Sciatic nerve (tissue), 2 donors: ENCODE measurements at places on chromosomes 7 and 10.
A peak's percentile ranks its signal among the peaks of the same experiment; 100 is the strongest.

GRCh38 chr10:114552050-114552449 is 106.0 kb downstream of the ABLIM1 start:
- no peak for DNase-seq

DNA sequence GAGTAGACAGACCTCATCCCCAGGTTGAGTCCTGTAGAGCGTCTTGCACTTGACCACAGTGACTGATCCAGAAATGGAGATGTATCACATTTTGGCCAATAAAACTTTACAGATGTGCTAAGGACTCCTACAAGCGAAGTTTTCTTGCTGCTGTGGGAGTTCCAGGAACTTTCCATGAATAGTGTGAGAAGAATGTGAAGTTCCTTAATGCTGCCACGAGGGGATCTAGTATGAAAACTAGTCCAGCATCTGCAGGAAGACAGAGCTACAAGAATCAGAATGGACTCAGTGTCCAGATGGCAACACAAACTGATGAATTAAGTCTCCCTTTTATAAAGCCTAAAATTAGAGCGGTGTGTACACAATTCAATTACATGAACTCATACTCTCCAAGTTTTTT is 14.8 kb upstream of the LSM8 start:
- no peak for DNase-seq

GRCh38 chr7:80942261-80943041 is 23.6 kb upstream of the SEMA3C start:
- peak; percentile 65 for DNase-seq

- no peak for DNase-seq
Measured at GRCh38 chr7:20301311-20301939, 29.3 kb upstream of the ITGB8 start.

DNA sequence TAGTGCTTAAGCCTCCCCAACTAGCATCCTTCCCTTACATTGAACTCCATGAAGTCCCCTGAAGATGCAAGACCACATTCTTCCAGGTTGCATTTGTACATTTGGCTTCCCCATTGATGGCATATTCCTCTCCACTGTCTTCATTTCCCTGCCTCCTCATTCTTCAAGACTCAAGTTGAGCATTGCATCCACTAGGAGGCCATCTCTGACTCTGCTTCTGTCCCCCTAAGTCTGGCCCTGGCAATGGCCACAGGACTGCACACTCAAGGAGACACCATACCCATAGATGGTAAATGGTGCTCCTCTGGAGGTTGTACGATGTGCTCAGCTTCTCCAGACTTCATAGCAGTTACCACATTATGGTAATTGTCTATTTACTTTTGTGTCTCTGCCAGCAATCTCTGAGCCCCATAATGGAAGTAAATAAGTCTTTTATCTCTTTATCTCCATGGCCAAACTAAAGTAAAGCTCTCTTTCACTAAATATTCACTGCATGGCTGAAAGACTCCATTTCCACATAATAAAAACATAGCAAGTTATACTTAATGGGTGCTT is 112.6 kb downstream of the PTPRZ1 start:
- no peak for DNase-seq

DNA sequence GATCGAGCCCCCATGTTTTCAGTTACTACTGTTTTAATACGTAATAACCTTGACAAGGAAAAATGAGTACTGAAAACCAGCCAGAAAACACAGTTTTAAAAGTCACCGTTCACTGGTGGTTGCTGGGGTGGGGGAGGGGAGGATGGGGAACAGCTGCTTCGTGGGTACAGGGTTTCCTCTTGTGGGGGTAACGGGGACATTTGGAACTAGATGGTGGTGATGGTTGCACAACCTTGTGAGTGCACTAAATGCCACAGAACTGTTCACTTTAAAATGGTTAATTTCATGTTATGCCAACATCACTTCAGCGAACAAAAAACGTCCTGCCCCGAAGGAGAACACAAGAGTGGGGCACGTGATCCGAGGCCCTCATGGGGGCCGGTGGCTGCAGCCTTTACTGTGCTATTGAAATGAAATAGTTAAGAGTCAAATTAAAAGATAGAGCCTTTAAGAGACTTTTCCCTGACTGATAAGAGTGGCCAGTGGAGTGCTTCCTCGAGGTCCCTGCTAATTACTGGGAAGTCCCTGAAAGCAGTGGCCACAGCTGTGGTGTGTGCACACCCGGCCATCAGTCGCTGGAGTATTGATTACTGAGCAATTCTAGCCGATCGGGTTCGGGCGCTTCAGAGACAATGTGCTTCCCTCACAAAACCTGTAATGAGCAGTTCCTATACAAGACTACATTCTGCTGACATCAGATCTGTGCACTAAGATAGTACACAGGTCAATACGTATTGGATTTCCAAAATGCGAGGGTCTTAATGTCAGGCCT is 80.3 kb downstream of the EBF3 start:
- DNase-seq = no peak

DNA sequence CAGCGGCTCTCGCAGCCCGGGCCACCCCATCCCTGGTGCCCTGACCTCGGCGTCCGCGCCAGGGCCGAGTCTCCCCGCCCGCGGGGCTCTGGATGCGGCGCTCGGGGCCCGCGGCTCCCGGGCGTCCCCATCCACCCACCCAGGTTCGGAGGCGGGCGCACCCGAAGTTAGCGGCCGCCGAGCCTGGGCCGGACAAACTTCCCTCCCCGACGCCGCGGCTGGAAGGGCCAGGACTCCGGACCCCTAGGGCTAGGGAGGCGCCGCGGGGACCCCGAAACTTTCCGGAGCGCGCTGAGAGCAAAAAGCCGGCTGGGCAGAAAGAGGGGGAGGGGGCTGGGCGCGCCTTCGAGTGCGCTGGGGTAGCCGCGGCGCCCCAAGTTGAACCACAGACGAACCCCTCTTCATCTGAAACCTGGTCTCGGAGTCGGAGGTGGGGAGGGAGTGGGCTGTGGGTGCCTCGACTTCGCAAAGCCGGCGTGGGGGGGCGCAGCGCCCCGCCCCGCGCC is 3.7 kb upstream of the ELFN1 start:
- peak; percentile 59 for DNase-seq

DNA sequence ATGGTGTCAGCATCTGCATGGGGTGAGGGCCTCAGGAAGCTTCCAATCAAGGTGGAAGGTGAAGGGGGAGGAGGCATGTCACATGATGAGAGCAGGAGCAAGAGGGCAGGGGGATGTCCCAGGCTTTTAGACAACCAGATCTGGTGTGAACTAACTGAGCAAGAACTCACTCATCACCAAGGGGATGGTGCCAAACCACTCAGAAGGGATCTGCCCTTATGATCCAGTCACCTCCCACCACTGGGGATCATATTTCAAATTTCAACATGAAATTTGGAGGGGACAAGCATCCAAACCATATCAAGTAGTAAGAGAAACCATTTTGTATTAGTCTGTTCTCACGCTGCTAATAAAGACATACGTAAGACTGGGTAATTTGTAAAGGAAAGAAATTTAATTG is 33.6 kb downstream of the THNSL1 start:
- DNase-seq = no peak
